HepG2 (cell line): ENCODE measurements at places on chromosomes 5 and 9. TPM values are rescaled to one million over a fixed set of nuclear protein-coding genes. Genes with fewer than 3 reads are reported as not detected.

Gene ARL14EPL
- total RNA-seq = not detected in 2 replicates

GRCh38 chr5:104628911-104629310, 1066.3 kb upstream of the NUDT12 start:
- no peak for DNase-seq

Gene PDZD2
- not detected in 2 replicates for total RNA-seq

DNA sequence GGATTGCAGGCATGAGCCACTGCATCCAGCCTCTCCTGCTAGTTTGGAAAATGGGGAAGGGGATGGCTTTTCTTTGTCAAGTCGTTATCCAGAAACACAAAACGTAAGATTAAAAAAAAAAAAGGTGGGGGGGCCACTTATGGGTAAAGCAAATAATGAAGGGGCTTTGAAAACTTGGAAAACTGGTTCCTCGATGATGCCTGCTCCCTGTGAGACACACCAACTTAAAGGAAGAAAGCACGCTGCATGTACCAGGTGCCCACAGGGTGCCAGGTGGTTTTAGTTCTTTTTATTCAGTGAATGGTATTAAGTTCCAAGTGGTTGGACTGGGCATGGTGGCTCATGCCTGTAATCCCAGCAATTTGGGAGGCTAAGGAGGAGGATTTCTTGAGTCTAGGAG, 170.1 kb downstream of the GOLPH3 start:
- no peak for DNase-seq

GRCh38 chr9:84785792-84786547, 116.4 kb downstream of the NTRK2 start:
- DNase-seq = no peak

- DNase-seq = no peak
Observed at GRCh38 chr5:16390825-16391224, 74.8 kb downstream of the ZNF622 start.

- no peak for DNase-seq
Observed at GRCh38 chr5:152456815-152457443, 51.9 kb upstream of the NMUR2 start.
